ENCODE measurements at places on chromosomes 12 and 14. TPM values are rescaled to one million over a fixed set of nuclear protein-coding genes. Genes with fewer than 3 reads are reported as not detected.

DNA sequence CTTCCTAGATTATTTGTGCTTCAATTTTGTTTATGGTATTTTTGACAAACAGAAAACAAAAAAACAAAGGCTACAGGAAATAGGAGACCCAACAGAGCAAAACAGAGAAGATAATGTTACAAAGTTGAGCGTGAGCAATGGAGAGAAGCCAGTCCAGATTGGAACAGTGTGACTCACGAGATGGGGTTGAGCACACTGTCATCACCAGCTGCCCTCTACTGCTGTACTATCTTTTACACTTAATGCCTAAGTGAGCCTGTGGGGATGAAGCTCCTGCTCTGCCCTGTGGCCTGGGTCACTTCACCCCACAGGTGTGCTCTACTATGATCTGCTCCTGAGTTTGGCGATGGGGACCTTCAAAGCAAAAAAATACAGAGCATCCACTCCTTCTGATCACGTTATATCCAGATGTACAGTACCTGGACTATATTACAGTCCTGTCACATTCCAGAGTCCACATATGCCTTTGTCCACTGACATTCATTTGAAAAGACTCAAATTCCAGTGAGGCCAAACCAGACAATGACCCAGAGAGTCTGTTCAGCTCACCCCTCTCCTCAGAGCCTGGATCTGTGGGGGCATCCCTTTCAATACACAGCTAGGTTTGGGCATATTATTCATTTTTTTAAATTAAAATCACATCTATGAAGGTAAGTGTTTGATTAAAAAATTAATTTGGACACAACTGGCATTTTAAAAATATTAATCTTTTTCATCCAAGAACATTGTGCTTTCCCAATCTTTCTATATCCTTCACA lies 4.4 kb downstream of the IPO8 start:
- no peak for DNase-seq

GRCh38 chr14:98489115-98489514 lies 782.9 kb downstream of the BCL11B start:
- DNase-seq = no peak

The TMEM233 gene
- 2.4 TPM for total RNA-seq

The HOTAIR gene
- total RNA-seq = 6.6 TPM

The GYS2 gene
- total RNA-seq = 0.16 TPM

- no peak for DNase-seq
Measured at GRCh38 chr12:105275997-105276733, 40.2 kb upstream of the APPL2 start.

The C14orf180 gene
- total RNA-seq = 1.7 TPM

- DNase-seq = no peak
Measured at GRCh38 chr14:58703161-58703506, 65.4 kb downstream of the DACT1 start.

- no peak for DNase-seq
Measured at GRCh38 chr12:28937196-28937595, 211.9 kb upstream of the FAR2 start.

Data from ureter (tissue), 1 donor.